ENCODE measurements at places on chromosomes 6 and 20. TPM values are rescaled to one million over a fixed set of nuclear protein-coding genes. Genes with fewer than 3 reads are reported as not detected.

Gene SLC22A3
- 6.4 TPM for polyA plus RNA-seq

GRCh38 chr20:4613718-4614620, 107.7 kb upstream of the PRND start:
- DNase-seq = no peak

Gene GSTA1
- polyA plus RNA-seq = 0.85 TPM

DNA sequence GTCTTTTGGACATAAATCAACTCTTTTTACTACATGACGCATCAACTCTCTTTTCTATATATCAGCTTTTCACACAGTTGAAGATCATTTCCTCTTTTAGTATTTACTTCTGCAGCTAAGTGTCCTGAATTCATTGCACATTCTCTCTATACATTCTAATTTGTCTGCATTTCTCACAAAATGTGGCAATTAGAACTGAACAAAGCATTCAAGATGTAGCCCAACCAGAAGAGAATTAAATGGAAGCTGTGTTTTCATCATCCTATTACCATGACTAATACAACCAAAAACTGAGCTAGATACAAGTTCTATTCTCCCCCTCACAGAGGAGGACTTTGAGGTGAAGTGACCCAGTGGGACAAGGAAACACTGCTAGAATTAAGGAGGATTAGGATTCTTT, 86.9 kb downstream of the PLCG1 start:
- DNase-seq = no peak

GRCh38 chr6:50707652-50708300, 5.5 kb upstream of the TFAP2D start:
- DNase-seq = no peak

Gene RHAG
- 0.96 TPM for polyA plus RNA-seq

Gene SEL1L2
- not detected for polyA plus RNA-seq

Gene SLC52A3
- polyA plus RNA-seq = 4.0 TPM
